ENCODE measurements at places on chromosomes 7 and 10. TPM values are rescaled to one million over a fixed set of nuclear protein-coding genes. Genes with fewer than 3 reads are reported as not detected.

The CD36 gene
- 196 TPM for total RNA-seq

The NPSR1 gene
- total RNA-seq, result not detected

DNA sequence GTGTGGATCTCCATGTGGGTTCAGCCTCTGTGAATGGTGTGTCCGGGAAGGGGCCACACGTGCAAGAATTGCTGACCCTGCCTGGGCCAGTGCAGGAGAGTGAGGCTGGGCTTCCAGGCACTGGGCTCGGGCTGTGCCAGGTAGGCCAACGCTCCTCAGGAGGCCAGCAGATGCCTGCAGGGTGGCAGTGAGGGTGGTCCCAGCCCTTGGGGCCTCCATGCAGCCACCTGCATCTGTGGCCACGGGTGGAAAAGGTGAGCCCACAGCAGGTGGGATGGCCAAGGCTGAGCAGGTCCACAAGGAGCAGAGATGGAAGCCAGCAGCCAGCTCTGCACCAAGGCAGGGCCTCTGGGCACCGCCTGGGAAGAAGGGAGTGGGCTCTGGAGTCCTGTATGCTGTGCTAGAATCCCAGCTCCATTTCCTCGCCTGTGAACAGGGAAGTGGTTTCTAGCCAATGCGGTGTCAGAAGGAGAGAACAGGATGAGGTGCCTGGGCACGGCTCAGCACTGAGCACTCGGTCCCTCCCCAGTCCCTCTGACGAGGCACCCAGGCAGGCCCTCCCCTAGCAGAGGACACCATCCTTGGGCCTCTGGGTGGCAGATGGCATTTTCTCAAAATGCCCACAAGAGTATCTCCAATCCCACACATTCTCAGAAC lies 31.1 kb upstream of the RET start:
- H3K36me3 ChIP-seq, result no peaks in the 10 kb centered on the region
- H3K27ac ChIP-seq, result no peak overlapping the region
- no peaks in the 10 kb centered on the region for H3K27me3 ChIP-seq
- no peak overlapping the region for H3K4me3 ChIP-seq
- peak; percentile 6 for DNase-seq
- no peaks in the 10 kb centered on the region for H3K4me1 ChIP-seq

DNA sequence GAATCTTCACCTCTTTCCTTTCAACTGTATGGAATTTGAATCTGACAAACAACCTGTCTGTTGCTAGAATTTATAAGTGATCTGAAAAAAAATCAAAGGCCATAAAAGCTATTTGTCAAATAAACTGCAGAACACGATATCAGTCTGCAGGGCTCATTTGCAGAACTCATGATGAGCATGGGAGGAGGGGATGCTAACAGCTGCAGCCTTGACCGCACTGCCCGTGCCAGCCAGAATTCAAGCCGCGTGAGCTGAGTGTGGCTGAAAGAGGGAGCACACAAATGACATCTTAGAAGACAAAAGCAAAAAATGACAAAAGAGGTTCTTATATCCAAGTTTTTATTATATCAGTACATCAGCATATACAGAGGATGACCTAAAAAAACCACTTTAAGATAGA lies 15.7 kb downstream of the LRRTM3 start:
- H3K36me3 ChIP-seq, result no peaks in the 10 kb centered on the region
- H3K4me3 ChIP-seq, result no peak overlapping the region
- no peaks in the 10 kb centered on the region for H3K27me3 ChIP-seq
- no peaks in the 10 kb centered on the region for H3K4me1 ChIP-seq

The TMEM229A gene
- total RNA-seq, result not detected

DNA sequence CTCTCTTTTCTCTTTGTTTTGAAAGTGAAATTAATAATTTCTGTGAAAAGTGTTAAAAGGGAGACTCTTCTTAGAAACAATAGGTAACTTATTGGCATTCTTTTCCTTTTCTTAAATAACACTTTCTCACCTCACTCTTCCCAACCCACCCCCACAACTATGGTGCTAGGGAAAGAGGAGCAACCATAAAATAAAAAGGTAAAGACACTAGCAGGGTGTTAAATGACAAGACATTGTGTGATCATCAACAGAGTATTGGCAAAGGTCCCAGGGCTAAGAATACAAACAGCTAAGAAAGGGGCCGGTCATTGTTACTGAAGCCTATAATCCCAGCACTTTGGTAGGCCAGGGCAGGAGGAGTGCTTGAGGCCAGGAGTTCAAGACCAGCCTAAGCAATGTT lies 183.7 kb downstream of the NEBL start:
- no peak for DNase-seq
- no peaks in the 10 kb centered on the region for H3K27me3 ChIP-seq
- no peak overlapping the region for H3K27ac ChIP-seq
- H3K4me3 ChIP-seq, result no peak overlapping the region
- no peaks in the 10 kb centered on the region for H3K36me3 ChIP-seq

DNA sequence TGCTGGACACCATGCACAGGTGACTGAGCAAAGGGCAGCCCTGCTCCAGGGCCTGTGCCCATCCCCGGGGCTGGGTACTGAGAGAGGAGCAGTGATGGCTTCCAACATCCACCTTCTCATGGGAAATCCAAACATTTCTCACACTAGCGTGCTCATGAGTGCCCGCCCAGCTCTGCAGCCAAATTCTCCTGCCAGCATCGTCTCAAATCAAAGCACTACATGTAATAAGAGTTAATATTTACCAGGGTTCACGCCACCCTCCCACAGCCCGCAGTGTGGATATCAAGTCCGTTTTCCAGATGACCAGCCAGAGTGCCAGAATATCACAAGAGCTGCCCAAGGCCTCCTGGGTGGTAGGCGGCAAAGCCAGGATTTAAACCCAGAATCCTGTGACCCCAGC lies 12.1 kb downstream of the IL15RA start:
- H3K27ac ChIP-seq, result no peak overlapping the region
- DNase-seq, result no peak
- H3K4me1 ChIP-seq, result no peaks in the 10 kb centered on the region
- no peaks in the 10 kb centered on the region for H3K27me3 ChIP-seq
- H3K36me3 ChIP-seq, result no peaks in the 10 kb centered on the region

DNA sequence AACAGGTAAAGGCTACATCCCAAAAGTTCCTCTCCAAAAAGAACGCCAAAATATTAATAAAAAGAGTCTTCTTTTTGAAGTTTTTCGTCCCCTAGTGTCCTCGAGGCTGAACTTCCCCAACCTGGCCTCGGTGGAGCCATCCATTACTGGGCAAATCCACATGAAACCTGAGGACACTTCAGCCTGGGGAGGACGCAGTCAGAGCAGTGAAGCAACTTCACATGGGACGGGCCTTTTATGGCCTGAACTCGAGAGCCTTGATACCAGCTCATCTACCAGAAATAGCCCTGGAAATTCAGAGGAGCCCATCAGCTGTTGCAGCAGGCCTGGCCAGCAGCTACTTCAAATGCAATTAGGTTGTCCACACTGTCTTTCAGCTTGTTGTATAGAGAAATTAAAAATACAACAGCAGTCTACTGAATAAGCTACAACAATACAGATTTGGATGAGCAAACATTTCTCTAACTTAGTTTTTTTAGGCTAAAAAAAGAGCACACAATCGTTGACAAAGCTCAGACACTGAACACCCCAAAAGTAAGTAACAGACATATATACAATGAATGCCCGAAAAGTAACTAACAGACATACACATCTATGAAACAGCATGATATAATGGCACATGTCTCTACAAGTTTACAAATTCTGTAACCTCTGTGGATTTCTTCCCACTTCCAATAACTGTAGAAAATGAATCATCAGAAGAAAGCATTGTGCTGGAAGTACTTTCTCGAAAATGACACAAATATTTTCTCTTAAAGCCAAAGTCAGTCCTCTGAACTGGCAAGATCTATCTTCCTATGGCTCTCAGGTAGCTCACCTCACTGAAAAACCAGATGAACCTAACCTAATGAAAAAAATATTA lies at the start of gene SVIL:
Gene SVIL, minus strand, starts transcription at position 208 of the 862 bp plus-strand sequence. CDS start 79,913 bp downstream, outside the sequence.
- no peaks in the 10 kb centered on the region for H3K27me3 ChIP-seq
- peak within 1 kb of the TSS; percentile 71 for H3K27ac ChIP-seq
- peaks cover 21% of the 10 kb centered on the region for H3K4me1 ChIP-seq

GRCh38 chr7:130912862-130913638 lies 179.0 kb upstream of the KLF14 start:
- no peaks in the 10 kb centered on the region for H3K27me3 ChIP-seq
- peak overlapping the region; percentile 51 for H3K4me3 ChIP-seq
- DNase-seq, result peak; percentile 76
- peak overlapping the region; percentile 93 for H3K27ac ChIP-seq

GRCh38 chr7:94368371-94368791 lies 26.3 kb upstream of the COL1A2 start:
- no peak for DNase-seq
- no peak overlapping the region for H3K4me3 ChIP-seq
- peak overlapping the region; percentile 85 for H3K27ac ChIP-seq
- no peaks in the 10 kb centered on the region for H3K36me3 ChIP-seq

DNA sequence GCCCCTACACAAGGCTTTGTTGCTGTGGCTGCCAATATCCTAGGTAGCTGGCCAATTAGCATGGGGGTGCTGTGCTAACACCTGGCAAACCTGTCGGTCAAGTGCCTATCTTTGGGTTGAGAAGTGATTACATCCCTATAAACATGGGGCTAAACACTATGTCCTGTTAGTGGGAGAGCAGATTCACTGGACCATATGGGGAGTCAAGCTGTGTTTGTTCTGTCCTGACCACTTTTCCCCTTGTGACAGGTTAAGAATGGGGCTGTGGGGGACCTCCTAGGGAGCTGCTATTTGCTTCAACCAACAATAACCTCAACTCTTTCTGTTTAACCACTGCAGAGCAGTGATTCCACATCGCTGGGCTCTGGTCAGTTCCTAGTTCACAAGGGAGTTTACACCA lies 151.5 kb upstream of the AOAH start:
- H3K27ac ChIP-seq, result no peak overlapping the region
- no peaks in the 10 kb centered on the region for H3K36me3 ChIP-seq
- no peaks in the 10 kb centered on the region for H3K27me3 ChIP-seq
- no peak for DNase-seq

DNA sequence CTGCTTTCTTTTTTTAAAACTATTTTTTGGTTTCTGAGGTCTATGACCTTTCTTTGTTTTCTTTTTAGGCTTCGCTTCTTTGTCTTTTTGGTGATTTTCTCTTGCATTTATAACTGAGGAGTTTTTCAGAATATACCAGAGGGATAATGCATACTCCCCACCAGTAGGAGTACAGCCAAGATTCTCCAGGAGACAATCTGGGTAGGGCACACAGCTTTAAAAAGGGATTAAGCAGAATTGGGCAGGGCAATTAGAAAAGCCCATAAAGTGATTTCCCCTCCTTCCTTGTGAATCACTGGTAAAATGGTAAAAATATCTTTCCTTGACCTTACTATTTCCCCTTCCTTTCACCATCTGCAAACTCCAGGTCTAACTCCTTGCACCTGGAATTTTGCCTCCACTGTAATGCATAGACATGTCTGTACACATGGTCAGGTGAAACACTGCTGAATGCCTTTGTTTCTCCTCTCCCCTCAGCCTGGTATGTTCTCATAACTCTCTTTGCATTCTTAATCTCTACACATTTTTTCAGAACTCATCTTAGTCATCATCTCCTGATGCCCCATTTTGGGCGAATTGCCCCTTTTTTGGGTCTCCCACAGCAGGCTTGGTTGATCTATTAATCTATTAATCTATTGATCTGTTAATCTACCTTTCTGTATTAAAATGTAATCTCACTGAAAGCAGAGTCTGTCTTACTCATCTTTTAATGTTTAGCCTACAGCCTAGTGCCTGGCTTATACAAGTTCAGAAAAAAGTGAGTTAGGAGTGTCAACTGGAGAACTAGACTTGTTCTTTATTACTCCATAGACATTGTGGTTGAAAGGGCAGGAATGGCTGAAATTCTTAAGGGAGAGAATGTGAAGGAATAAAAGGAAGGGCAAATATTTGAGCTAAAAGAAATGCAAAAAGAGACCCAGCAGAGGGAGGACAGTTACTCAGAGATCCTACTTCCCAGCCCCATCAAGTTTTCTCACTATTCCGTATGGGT lies 64.6 kb downstream of the MDFIC start:
- H3K4me3 ChIP-seq, result no peak overlapping the region
- H3K27me3 ChIP-seq, result no peaks in the 10 kb centered on the region
- DNase-seq, result no peak
- H3K4me1 ChIP-seq, result no peaks in the 10 kb centered on the region
- H3K27ac ChIP-seq, result peak overlapping the region; percentile 67
- no peaks in the 10 kb centered on the region for H3K36me3 ChIP-seq

The TLL2 gene
- total RNA-seq, result 1.1 TPM

DNA sequence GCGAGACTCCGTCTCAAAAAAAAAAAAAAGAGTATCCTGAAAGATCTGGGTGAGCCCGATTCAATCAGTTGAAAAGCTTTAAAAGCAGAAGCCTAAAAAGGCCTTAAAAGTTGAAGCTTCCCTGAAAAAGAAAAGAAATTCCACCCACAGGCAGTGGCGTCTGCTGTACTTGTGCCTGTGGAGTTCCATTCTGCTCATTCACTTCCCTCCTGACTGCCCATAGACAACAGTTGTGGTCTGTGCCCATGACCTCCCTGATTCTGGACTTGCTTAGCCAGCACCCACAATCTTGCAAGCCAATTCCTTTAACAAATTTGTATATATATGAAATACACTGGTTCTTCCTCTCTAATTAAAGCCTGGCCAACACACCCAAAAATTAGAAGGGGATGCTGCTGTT lies 141.7 kb downstream of the DLG5 start:
- no peaks in the 10 kb centered on the region for H3K4me1 ChIP-seq
- H3K27ac ChIP-seq, result no peak overlapping the region
- H3K36me3 ChIP-seq, result no peaks in the 10 kb centered on the region
- no peak overlapping the region for H3K4me3 ChIP-seq
- H3K27me3 ChIP-seq, result no peaks in the 10 kb centered on the region

- peak; percentile 66 for DNase-seq
- peaks cover 84% of the 10 kb centered on the region for H3K4me1 ChIP-seq
- H3K36me3 ChIP-seq, result no peaks in the 10 kb centered on the region
- H3K27ac ChIP-seq, result peak overlapping the region; percentile 82
- peak overlapping the region; percentile 47 for H3K4me3 ChIP-seq
These were observed 120.6 kb downstream of the PRPF18 start for GRCh38 chr10:13707156-13707881.

DNA sequence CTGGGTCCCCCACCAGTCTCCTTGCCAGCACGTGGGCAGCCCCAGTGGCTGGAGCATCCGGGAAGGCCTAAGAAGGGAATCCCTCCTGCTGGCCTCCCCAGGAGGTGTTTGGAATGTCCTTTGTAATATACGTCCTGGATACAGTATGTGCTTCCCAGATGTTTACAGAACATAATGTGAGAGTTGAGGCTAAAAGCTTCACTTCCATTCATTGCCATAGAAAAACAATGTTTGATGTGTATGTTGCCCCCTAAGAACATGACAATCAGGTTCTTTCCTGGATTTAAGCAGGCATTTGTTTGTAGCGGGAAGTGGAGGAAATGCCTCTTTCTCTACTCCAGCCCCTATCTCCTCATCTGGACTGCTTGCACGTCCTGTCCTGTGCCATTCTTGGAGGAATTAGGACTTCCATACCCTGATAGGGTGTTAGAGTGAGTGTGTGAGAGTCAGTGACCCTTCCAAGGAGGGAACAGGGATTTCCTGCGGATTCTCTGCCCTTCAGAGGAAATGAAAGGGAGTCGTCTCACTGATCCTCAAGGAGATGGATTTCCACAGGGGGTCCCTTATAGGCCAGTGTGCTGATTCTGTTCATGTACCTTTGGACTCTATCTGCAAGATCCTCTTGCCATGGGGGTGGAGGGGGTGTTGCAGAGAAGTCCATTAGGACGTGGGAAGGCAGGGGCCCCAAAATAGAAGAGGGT lies 1.2 kb downstream of the IGFBP1 start:
- H3K4me1 ChIP-seq, result no peaks in the 10 kb centered on the region
- no peak overlapping the region for H3K4me3 ChIP-seq
- no peak for DNase-seq
- no peaks in the 10 kb centered on the region for H3K36me3 ChIP-seq
- H3K27me3 ChIP-seq, result no peaks in the 10 kb centered on the region
- H3K27ac ChIP-seq, result no peak overlapping the region
